ENCODE measurements at places on chromosomes 7 and 10. TPM values are rescaled to one million over a fixed set of nuclear protein-coding genes. Genes with fewer than 3 reads are reported as not detected.

The DCLRE1A gene
- 13.5 TPM for polyA plus RNA-seq

The CYP3A5 gene
- polyA plus RNA-seq: 1.6 TPM

DNA sequence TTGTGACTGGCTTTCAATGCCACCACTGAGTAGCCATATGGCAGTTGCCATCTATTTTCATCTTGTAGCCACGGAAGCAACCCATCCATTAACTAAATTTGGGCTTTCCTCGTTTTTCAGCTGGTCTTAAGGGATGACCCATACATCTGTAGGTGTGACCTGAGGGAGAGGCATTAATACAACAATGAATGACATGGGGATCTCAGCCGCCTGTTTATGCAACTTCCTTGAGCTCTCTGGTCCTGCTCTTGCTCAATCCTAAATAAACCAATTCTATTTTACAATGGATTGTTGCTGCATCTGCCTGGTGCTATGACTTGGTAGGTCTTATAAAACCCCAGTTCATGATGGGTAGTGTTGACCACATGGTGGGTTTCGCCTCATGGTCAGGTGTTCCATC is 21.9 kb upstream of the ADAM22 start:
- no peak for DNase-seq

- DNase-seq: no peak
Observed at GRCh38 chr10:84337199-84337598, 8.8 kb downstream of the CCSER2 start.

- no peak for DNase-seq
Observed at GRCh38 chr7:40697653-40698052, 562.8 kb downstream of the SUGCT start.

The LLCFC1 gene
- polyA plus RNA-seq: 0.54 TPM

The AKR1D1 gene
- 0.20 TPM for polyA plus RNA-seq

- no peak for DNase-seq
Observed at GRCh38 chr10:131859341-131860020, 41.3 kb upstream of the PPP2R2D start.

- DNase-seq: no peak
Observed at GRCh38 chr7:80215734-80216133, 81.1 kb downstream of the GNAI1 start.
